ENCODE measurements at places on chromosomes 4 and X.

GRCh38 chr4:188435381-188435780, 296.1 kb downstream of the TRIML1 start:
- no peak for DNase-seq

DNA sequence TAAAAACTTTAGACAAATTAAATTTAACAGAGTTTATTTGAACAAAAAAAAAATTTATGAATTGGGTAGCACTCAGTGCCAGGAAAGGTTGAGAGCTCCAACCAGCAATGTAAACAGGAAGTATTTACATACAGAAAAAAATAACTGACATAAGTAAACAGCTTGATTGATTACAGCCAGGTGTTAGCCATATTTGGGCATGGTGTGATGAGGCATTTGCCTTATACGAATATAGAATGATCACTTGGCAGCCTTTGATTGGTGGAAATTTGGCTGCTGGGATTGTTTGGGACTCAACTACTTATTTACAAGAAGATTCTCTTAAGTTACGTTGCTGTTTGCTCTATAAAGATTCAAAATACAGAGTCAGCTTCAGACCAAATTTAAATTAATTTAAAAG, 172.0 kb downstream of the ADAM29 start:
- no peak for DNase-seq

DNA sequence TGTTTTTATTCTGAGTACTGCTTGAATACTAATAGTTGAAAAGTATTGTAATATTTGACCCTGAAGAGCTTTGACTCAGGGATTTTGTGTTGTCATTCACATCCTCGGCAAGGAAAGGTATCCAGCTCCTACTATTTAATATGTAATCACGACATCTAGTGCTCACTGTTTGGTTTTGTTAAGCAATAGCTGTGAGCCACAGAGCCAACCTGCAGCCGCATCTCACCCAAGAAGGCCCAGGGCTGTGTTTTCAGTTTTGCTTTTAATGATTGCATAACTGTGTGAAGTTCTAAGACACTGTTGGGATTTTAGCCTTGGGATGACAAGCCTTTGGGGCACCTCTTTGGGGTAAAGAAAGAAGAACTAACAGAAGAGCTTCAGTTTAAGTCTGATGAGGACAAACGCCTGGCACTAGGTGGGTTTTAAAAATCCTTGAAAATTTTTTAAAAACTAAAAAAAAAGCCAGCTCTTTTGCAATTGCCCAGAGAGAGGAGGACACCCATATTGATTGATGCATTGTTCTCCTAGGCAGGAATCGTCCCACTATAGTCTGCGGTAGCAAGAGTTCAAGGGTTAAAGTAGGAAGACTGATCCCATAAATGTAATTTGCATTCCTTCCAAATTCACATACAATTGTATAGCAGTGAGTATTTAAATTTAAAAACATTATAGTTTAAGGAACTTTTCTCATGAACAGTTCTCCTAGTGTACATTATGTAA, 157.8 kb downstream of the RELL1 start:
- no peak for DNase-seq

DNA sequence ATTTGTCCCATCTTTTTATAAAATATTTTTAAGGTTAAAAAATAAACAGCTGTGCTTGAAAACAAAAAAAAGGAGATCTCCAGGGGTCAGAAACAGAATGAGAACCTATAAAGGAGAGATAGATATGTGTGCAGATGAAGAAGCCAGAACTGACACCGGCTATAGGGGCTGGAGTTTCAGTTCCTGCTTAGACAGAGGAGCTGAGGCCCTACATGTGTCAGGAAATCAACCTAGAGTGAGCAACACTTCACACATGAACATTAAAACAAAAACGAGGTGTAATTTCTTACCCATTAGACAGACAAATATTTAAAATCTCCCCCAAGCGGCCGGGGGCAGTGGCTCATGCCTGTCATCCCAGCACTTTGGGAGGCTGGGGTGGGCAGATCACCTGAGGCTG, 17.8 kb upstream of the HUWE1 start:
- DNase-seq: no peak

DNA sequence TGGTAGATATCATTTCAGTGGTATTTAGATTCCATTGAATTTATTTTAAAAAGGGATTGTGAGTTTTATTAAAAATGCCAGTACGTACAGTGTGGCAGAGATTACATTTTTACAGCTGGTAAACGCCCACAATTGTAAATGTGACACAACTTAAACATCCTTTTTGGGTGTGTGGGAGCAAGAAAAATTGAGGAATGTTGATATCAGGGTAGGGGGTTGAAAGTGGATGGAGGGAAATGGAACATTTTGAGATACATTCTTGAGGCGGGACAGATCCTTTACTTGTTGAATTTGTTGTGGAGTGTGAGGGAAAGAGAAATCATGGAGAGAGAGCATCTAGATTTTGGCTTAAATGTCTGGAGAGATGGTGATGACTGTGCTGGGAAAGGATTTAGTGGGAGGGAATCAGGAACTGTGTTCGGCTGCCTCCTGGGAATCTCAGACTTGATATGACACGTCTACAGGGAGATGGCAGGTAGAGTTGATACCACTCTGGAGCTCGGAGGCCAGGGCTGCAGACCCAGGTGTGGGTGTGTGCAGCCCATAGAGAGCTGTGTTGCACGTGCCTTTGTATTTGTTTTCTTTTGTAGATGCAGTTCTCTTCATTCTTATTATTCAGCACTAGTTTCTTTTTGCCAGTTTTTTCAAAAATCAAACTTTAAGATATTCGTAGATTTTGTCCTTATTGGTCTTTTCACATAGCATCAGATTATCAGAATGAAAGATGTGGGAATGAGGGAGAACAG, 10.8 kb downstream of the TMEM131L start:
- no peak for DNase-seq

DNA sequence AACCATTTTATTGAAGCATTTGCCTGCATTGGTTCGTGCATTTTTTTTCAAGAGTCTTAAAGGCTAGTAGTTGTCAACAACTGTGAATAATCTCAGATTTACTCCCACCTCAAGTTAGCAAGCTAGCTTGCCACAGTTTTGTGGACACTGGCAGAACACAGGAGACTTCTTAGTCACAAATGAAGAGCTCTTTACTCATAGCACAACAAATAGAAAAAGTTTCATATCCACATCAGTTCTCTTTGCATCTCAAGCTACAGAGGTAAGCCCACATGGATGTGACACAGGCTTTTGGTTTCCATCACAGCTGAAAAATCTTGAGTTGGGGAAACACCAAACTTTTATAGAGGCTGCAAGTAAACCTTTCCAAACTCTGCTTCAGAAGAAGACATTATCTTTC, 2315.7 kb upstream of the TENM3 start:
- no peak for DNase-seq

DNA sequence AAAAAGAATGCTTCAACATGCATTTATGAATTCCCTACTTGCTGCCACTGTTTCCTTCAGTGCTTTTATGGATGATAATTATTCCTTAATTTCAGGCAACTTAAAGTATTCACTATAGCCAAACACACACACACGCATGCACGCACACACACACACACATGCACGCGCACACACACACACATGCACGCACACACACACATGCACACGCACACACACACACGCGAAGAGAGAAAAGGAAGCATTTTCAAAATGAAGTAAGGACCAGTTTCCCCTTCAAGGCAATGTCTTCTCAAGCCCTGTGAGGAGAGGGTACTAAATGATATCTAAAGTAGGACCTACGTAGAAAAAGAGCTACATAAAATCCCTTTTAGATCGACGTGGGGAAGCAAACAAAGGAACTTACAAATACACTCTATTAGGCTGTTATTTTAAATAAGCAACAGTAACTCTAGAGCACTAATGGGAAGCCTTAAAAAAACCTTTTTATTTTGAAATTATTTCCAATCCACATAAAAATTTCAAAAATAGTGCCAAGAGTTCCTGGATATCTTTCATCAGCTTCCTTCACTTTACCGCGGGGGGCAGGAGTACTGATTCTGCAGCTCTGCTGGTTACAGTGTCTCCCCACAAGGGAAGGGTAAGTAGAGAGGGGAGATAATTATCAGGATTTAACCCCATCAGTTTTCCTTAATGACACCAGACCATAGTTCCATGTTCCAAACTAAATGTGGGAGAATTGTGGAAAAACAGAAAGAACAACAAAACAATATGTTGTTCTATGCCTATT, 13.7 kb downstream of the IRF2 start:
- DNase-seq: no peak

DNA sequence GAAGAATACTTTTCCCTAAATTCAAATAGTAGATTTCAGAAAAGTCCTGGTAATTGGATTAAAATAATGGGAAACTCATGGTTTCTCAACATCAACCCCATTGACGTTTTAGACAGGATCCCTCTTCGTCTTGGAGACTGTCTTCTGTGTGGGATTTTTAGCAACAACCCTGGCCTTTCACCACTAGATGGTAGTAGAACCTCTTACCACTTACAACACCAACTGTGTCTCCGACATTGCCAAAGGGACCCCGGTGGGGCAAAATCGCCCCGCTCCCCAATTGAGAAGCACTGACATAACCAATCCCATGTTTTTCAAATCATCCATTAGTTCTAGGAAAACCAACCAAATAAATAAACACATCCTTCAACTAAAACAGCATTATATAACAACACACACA, 16.9 kb upstream of the ANOS1 start:
- DNase-seq: no peak

- no peak for DNase-seq
Observed at GRCh38 chrX:74506317-74507115, 85.2 kb downstream of the SLC16A2 start.

GRCh38 chrX:133923113-133923512, 62.3 kb downstream of the GPC3 start:
- DNase-seq: peak; percentile 11

DNA sequence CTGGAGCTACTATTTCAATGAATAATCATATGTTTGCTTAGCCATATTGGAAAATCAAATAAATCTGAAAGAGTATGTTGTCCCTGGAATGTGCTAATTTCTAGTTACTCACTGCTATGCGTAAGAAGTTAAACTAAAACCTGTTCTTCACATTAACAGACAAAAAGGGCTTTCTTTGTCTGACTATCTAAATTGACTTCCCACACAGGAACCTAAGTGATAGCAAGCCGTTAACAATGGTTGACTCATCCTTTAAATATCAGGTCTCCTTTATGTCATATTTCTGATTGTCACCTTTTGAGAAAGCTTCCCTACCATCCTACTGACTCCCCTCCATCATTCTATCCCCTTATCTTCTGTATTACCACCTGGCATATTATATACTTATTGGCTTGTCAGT, 81.4 kb downstream of the AMELX start:
- no peak for DNase-seq

GRCh38 chr4:110616238-110617074, 6.4 kb downstream of the PITX2 start:
- no peak for DNase-seq

DNA sequence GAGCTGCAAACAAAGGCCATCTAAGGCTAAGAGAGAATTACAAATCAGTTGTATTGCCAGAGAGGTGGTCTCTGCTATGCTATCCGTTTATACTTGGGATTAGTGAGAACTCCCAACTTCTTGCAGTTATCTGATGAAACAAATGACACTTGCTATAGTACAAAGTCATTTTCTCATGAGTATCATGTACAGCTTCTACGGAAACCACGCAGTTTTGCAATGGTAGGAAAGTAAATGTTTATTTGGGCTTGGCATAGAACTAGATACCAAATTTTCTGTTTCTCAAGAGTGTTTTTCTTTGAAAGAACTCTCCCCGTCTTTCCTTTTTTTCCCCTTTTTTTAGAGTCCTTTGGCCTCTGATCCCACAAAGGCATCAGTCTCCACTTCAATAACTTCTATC, 128.2 kb upstream of the ENPEP start:
- no peak for DNase-seq

- no peak for DNase-seq
Observed at GRCh38 chrX:66053414-66053813, 13.5 kb upstream of the VSIG4 start.

- no peak for DNase-seq
Observed at GRCh38 chrX:38275615-38276014, 51.7 kb downstream of the RPGR start.

GRCh38 chr4:87071401-87071800, 136.6 kb downstream of the AFF1 start:
- no peak for DNase-seq

DNA sequence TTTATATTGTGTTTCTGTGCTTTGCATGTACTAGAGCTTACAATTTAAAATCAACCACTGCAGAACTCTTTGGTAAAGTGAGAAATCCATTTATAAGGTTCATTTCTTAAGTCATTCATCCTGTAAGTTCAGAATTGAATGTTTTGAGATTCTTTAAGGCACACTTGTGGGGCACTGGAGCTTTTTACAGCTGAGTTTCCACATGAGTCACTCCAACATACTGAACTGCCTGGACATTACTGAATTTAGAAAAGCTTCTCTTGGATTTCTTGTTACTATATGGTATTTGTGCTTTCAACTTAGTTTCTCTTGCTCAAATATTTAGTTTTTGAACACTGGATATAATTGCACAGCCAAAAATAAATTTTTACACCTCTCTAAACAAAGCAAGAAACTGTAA, 226.3 kb downstream of the PACRGL start:
- DNase-seq: no peak

- DNase-seq: no peak
Observed at GRCh38 chr4:91243132-91243531, 1060.6 kb upstream of the GRID2 start.

- no peak for DNase-seq
Observed at GRCh38 chr4:153426207-153426885, 39.8 kb upstream of the TMEM131L start.

- DNase-seq: peak; percentile 65
Observed at GRCh38 chrX:120560405-120560841, 339 bp downstream of the CUL4B start.

DNA sequence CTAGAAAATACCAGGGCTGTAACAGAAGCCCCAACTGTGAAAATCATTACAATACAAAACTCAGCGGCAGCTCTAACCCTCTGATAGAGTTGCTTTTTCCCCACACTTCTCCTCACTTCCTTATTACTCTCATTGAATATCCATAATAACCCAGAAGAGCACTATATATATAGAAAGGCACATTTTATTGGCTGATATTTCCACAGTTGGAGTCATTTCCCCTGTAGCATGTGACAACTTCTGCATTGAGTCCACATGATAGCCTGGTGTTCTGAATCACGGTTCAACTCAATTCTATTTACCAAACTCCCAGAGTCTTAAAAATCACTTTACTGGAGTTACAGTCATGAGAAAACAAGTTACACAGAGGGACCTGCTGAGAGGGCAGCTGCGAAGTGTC, 46.6 kb upstream of the NWD2 start:
- DNase-seq: no peak

DNA sequence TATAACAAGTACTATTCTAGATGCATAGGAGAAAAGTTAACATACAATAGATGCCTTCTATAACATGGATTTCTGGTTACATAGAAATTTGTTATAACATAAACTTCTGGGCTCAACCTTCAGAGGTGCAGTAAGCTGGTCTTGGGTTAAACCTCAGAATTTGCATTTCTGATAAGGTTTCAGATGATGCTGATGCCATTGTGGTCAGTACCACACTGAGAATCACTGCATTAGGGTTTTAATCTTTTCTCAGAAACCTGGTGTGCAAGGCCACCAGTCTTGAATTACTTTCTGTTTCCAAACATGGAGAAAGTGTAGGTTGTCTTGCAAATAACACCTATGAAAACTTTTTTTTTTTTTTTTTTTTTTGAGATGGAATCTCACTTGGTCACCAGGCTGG, 146.2 kb downstream of the SPOCK3 start:
- no peak for DNase-seq
